ENCODE measurements at places on chromosomes 4 and X.

GRCh38 chr4:95108883-95109421 is 351.2 kb downstream of the BMPR1B start:
- no peak for DNase-seq

DNA sequence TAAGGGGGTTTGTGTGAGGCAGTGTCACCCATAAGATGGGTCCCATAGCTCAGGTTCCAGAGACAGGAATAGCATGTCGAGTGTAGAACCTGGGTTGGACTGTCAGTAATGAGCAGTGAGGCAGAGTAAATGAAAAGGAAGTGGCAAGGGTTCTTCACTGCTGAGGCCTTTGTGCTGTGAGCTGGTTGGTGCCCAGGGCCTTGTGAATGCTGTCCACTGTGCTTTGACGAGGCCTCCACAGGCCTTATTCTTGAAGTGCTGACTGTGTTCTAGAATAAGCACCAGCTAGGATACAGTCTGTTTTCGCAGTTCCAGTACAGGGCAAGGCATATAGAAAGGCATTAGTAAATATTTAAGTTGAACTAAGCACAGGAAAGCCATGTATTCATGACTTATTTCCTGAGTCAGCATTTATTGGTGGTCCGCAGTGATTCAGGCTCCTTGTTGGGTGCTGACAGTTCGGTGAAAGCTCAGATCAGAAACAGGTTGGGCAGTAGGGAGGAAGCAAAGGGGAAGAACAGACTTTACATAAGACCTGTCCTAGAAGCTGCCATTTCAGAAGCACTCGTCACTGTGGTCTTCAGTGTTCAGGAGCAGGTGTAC is 25.6 kb upstream of the TADA2B start:
- no peak for DNase-seq

GRCh38 chr4:87978681-87979080 is 3.2 kb downstream of the SPP1 start:
- DNase-seq: no peak

DNA sequence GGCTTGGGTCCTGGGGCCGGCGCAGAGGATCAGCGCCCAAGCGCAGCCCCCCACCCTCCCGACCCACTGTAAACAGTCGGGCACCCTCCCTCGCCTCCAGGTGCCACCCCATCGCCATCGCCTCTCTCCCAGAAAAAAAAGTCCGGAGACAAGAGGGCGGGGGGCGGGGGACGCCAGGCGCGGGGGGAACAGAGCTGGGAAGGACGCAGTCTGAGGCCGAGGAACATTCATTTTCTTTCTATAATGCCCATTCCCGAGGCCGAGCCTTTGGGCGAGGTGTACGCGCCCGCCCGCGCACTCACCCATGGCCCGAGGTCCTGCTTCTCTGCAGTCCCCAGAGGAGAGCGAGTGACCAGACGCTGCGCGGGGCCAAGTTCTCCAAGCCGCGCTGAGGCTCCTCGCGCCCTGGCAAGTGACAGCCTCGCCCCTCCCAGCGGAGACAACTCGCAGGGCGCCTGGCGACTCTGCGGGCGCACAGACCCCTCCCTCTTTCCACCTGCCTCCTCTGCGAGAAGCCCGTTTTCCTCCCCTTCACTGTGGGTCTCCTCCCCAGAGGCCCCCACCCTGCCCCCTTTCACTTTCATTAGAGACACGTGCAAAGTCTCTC is 63.5 kb upstream of the WDR17 start:
- DNase-seq: no peak

- peak; percentile 20 for DNase-seq
Observed at GRCh38 chr4:157204634-157205244, 15.8 kb upstream of the GRIA2 start.

GRCh38 chr4:169975838-169976796 is 50.1 kb downstream of the MFAP3L start:
- DNase-seq: no peak

DNA sequence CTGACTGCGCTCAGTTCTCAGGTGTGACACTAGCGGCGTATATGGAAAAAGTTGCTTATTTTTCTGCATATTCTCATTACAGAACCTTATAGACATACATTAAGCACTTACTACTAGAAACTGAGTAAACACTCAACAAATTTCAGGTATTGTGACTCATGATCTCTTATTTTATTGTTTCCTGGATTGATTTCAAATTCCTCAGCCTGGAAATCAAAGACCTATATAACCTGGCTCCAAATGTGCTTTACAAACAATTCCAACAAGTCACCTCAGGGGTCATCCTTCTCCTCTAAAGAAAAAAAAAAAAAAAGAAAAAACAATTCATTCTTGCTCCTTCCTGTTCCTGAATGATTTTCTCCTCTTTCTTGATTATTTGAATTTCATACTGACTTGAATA is 152.3 kb downstream of the ADAM29 start:
- no peak for DNase-seq
